ENCODE measurements at places on chromosomes 7 and 10.

- DNase-seq, result no peak
These were observed 132.1 kb downstream of the EGFR start for GRCh38 chr7:55150709-55151451.

GRCh38 chr7:20447021-20447650, 116.4 kb downstream of the ITGB8 start:
- DNase-seq, result no peak

DNA sequence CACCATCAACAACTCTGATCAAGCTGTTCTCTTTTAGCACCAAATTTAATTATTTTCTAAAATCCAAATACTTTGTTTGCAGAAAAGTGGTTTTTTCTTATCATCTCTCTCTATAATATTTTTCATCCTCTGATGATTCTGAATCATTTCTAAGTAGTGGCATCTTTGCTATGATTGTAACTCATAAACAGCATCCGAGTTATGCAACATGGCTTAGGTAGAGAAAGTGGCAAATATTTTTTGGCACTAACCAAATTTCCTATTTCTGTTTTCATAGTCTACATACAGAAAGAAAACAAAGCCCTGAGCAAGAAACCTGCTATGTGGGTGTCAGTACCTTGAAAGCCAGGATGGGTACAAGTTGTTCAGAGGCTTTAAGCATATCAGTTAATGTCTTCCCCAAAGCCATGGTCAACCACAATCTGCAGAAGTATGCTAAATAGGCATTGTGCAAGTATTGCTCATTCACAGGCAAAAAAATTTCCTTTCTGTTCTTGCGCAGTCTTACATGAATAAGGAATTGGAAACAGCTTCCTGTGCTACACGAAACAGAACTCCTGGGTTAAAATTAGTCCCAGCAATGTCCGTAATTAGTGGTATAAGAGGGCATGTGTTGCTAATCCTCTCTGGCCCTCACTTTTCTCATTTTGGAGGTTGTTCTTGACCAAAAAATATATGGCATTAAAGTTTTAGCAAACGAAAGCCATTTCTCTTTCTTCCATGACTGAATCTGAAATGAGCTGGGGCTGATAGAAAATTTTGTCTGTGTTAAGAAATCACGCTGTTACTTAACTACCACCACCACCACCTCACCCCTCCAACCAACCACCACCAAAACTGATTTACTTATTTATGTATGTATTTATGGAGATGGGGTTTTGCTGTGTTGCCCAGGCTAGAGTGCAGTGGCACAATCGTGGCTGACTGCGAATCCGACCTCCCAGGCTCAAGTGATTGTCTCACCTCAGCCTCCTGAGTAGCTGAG, 325.6 kb upstream of the MAGI2 start:
- no peak for DNase-seq

GRCh38 chr7:1898628-1899185, 228.6 kb downstream of the ELFN1 start:
- DNase-seq, result no peak

- no peak for DNase-seq
These were observed 11.2 kb downstream of the MXI1 start for GRCh38 chr10:110218632-110219031.

GRCh38 chr7:8063706-8064297, 95.2 kb downstream of the GLCCI1 start:
- no peak for DNase-seq

DNA sequence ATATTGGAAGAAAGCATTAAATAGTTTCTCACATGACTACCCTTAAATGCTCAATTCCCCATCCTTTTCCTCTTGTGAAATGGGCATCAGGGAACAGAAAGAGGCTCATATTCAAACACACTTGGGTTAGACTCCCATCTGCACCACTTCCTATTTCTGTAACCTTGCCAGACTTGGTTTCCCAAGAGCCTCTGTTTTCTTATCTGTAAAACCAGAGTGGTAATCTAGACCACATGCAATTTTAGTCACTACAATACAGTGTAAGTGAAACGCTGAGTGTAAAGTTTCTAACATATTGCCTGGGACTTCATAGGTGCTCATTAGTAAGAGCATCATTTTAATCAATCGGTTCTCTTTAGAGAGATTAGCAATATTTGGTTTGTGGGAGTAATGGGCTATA, 136.3 kb downstream of the SORCS1 start:
- no peak for DNase-seq

DNA sequence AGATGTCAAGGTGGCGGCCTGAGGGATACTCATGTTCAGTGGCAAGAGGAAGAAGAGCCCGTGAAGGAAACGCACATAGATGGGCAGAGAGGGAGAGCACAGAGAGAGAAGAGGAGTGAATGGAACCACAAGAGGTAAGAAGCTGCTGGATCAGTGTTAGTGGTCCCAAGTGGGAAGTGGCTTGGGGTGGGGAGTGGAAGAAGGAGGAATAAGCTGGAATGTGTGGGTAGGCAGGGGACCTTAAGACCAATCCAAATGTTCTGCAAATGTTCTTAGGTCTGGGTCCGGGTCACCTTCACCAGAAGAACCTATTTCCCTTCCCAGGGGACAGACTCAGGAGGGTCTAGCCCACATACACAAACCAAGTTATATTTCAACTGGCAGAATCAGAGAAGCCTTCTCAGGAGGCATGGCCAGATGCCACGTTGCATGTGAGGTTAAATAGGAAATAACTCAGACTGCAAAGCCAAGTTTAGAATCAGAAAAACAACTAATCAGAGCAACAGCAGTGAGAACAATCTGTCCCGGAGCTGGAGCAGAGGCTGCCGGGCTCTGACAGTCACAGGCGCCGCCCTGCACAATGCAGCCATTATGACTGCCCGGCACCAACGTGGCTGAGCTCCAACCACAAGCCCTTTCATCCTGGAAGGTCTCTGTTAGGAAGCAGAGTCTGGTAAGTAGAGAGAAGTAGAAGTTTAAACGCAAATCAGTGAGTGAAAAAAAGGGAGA, 78.6 kb upstream of the ARMC3 start:
- no peak for DNase-seq

DNA sequence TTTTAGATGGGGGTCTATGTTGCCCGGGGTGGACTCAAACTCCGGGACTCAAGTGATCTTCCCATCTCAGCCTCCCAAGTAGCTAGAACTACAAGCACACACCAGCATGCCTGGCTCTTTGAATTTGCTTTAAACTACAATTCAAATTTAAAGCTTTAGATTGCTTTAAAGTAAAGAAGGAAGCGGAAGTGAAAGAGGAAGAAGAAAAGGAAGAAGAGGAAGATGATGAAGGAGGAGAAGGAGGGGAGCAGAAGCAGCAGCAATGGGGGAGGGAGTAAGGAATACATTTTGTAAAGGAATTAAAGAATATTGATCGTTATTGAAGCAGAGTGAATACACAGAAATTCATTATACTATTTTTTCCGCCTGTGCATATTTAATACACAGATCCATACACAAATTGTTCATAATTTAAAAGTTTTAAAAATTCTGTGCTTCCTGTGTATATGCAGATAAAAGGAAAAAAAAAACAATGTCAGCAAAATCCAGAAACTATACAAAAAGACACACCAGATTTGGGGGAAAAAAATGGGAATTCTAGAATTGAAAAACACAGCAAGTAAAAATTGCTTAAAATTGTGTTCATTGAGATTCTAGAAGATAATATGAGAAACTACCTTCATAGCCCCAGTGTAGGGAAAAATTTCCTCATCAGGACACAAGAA, 60.8 kb upstream of the KCNMA1 start:
- no peak for DNase-seq

- no peak for DNase-seq
These were observed 80.1 kb upstream of the RPA3 start for GRCh38 chr7:7798510-7798909.

GRCh38 chr10:48938990-48939536, 577 bp downstream of the LRRC18 start:
- no peak for DNase-seq

DNA sequence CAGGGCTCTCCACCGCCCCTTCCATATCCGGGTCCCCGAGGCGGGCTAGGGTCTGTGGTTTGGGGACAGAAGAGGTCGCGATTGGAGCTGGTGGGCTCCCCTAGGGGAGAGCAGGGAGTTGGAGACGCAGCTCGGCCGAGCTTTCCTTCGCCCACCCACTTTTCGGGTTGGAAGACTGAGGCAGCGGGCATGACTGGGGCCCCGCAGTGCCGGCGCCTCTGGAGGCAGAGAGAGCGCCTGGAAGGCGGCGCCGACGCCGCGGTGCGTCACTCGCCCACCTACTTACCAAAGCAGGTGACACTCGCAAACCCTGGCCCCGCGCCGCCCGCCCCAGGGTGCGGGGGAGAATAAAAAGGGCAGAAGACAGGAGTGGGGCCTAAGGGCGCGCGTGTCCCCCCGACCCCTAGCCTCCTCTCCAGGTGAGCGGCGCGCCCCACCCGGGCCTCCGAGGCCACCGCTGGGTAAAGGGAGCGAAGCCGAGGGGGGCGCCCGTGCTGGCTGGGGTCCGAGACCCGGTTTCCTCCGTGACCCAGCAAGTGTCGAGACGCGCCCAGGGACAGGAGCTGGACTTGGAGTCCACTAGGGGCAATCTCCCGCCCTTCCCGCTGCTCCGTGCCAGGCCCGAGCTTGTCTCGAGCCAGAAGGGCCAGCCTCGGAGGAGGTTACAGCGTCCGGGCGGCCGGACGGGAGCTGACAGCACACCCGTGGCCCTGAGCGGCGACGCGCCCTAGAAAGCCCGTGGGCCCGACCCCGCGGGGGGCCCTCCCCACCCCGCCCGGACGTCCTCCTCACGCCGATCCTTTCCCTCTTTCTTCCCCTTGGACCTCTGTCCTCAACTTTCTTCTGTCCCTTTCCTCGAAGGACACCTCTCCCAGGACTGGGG, 34.4 kb upstream of the GRID1 start:
- DNase-seq, result no peak

DNA sequence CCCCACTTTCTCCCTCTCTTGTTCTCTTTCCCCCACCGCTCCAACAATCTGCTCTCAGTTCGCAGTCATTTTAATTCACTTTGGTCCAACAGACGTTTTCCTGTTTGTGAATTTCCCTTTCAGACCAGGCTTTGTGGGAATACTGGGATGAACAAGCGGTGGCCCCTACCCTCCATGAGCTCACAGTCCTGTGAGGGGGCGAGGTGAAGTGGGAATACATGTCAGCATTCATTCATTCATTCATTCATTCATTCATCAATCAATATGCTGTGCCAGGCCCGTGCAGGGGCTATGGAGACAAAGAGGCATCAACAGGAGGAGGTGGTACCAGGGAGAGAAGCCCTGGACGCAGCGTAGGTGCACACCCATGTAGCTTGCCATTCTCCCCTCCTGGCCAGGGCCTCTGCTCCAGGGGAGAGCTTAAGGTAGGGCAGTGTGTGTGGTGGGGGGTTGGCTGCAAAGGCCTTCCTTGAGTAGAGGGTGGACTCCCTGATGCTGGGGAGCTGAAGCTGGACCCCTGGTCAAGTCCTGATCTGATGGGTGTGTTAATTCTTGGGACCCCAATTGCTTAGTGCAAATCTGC, 16.1 kb downstream of the PRF1 start:
- no peak for DNase-seq

DNA sequence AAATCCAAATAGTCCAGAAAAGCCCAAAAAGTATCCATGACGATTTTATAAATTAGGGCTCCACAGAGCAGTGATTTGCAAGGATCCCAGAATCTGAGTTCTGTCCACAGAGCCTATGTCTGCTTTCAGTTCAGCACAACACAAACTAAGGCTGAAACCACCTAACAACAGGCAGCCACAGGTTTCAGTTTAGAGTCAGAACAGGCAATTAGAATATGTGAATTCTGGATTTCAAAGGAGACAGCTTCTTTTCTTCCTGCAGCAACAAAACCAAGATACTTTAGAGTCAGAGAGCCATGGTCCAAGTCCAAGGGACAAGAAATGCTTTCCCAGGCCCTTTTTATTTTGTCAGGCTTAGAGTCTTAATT, 23.6 kb downstream of the IFIT3 start:
- DNase-seq, result no peak

DNA sequence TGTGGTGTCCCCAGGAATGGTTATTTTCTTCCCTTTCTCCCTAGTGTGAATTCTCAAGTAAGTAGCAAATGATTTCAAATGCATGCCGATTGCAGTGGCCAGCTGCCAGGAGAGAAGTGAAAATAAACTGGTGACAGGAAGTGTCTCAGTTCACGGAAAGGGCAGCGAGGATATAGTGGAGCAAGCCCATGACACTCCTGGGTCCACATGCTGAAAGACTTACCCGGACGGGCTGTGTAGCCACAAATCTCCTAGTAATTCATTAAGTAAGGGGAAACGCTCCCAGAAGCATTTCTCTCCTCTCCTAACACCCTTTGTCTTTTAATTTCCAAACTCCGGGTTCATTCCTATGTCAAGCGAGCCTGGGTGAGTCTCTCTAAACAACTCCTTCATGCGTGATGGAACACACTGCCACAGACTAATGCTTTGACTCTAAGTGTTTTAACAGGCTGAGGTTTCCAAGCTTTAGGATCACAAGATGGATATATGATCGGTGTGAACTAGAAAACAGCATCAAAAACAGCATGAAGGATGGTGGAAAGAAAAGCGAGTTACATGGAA, 125.6 kb downstream of the CYP26A1 start:
- no peak for DNase-seq

- peak; percentile 46 for DNase-seq
These were observed 118.4 kb upstream of the CACUL1 start for GRCh38 chr10:118873091-118873737.

GRCh38 chr7:107773027-107773426, 29.1 kb downstream of the CBLL1 start:
- DNase-seq, result no peak

DNA sequence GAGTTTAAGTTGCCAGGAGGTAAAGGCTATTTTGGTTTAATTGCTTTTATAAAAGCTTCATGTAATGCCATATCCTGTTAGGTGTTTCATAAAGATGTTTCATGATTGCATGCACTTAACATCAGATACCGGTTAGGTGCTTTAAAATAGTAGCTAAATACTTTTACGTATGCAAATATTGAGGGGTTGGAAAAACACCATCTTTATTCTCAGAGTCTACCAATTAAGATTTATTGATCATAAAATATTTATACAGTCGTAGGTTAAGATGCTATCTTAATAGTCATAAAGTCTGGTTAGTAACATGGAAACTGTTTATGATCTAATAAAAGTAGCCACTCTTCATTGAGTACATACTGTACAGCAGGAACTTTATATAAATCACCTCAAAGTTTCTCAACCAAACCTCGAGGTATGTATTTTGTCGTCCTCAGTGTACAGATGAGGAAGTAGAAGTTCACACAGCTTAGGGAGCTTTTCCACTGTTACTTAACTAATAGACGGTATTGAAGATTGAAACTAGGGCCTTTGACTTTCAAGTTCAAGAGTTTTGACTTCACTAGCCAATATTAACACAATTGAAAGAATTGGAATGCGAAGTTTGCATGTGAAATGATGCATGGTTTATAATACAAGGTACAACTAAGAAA, 897.1 kb downstream of the GATA3 start:
- no peak for DNase-seq

DNA sequence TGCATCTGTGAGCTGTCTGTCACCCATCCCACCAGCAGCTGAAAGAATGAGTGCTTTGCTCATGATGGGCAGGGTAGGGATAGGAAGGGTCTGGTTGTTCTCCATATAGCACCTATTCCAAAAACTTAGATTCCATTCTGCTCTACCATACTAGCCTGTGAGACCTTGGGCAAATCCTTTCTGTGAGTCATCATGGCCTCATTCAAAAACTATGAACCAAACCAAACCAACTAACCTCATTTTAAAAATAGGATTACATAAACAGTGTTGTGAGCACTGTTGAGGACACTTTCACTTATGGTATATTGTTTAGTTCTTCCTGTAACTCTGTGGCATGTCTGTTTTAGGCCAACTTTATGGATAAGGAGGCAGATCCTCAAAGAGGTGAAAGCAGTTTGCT, 30.9 kb upstream of the STEAP4 start:
- no peak for DNase-seq

- DNase-seq, result no peak
These were observed 1.7 kb downstream of the IGF2BP3 start for GRCh38 chr7:23468526-23469149.

All from T1000 (cell line).